ENCODE measurements at places on chromosomes 6 and 20.

DNA sequence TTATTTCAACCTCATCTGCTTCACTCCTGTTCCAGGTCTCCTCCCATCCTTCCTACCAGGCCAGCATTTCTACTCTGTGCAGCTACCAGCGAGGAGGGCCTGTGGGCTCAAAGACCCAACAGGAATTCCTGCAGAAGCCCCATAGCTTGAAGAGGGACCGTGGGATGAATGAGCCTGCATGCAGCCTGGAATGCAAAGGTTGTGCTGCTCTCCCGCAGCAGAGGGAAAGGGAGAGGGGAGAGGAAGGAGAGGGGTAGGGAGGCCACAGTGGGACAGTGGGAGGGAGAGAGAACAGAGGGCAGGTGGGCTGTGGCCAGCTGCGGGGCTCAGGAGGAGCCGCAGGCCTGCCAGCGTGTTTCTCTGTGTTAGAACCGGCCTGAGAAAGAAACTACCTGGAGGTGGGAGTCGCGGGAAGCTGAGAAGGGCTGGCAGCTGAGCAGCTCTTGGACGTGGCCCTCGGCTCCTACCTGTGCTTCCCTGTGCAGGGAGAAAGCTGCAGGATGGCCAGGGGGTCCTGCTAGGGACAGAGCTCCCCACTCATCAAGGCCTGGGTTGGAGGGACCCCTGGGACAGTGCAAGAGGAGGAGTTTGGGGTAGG lies 66.1 kb upstream of the MLN start:
- no peak for DNase-seq

DNA sequence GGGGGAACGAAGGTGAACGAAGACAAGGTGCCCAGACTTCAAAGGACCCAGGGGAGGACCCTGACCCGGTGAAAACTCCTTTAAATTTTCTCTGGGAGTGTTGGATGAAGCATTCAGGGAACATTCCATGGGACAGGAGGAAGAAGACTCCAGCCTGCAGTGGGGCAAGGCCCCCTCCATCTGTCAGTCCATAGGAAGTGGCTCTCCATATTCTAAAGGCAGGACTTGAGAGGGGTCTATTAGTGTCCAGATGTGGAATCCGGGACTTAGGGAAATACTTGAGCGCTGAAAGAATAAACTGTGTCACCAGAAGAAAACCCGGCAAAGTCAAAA lies 3.2 kb upstream of the BPIFA2 start:
- DNase-seq = no peak

GRCh38 chr20:9112541-9113515 lies 43.9 kb downstream of the PLCB4 start:
- DNase-seq = no peak

- DNase-seq = no peak
Measured at GRCh38 chr6:114897536-114897935, 554.7 kb upstream of the HS3ST5 start.

- DNase-seq = no peak
Measured at GRCh38 chr6:18102783-18103509, 19.5 kb downstream of the NHLRC1 start.

GRCh38 chr6:96657344-96657743 lies 94.4 kb downstream of the FHL5 start:
- no peak for DNase-seq

DNA sequence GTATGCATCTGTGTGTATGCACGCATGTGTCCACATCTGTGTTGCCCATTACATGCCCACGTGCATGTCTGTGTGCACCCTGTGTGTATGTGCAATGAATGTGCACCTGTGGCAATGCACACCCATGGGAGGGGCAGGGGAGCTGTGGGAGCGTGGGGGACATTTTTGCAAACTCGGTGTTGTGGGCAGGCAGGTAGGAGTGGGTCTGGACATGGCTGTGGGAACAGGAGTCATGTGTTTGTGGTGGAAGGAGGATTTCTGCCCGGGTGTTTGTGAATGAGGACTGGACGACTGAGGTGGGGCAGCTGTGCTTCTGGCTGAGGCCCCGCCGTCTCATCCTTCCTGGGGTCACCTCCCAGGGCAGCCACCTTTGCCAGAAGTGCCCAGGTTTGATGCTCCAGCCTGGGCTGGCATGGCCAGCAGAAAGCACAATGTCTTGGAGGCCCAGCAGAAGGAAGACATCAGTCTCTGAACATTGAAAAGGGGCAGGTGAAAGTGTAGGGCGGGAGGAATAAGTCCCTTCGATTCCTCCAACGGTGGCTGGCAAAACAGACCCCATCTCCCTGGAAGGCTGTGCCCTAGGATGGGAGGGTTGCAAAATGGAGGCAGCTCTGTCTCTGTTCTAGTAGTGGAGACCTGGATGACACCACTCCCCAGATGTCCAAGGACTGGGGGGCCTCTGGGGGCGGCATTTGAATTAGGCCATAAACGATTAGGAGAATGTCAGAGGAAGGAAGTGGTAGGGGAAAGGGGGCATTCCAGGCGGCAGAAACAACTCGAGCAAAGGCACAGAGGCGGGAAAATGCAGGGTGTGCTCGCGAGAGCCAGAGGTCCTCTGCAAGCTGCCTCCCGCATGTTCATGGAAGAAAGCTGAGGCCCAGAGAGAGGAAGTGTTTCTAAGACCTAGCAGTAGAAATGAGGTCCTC lies 19.1 kb upstream of the ARMC12 start:
- no peak for DNase-seq

DNA sequence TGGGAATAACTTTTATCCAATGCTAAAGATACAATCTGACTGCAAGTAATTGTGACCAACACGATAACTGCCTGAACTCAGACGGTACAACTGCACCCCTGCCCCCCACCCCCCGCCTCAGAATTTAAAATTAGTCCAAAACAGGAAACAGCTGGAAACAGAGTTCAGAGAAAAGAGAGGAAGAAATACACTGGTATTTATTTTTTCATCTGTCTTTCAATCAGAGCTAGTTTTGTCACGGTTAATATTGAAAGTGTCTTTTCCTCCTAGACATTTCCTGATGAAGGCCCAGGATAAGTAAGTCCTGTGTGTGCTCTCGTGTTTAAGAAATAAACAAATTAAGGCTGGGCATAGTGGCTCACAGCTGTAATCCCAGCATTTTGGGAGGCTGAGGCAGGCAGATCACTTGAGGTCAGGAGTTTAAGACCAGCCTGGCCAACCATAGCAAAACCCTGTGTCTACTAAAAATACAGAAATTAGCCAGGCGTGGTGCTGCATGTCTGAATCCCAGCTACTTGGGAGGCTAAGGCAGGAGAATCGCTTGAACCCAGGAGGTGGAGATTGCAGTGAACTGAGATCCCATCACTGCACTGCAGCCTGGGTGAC lies 21.5 kb downstream of the ACSS1 start:
- DNase-seq = no peak

- no peak for DNase-seq
Measured at GRCh38 chr20:53961527-53961926, 108.9 kb downstream of the BCAS1 start.

DNA sequence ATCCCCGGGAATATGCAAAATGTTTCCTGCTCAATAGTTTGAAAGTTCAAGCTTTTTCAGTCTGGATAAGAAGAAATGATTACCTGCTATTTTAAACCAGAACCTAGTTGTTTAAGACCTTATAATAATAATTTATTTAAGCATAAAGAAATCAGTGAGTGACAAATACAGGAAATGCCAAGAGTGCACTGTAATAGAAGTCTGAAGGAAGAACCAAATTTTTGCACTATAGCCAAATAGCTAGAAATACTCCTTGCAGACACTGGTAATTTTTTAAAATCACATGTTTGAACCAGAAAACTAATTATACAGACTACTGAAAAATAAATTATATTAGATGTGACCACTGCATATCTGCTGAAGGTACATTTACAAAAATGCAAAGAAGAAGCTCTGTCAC lies 93.2 kb downstream of the MMS22L start:
- no peak for DNase-seq

GRCh38 chr6:2254747-2255146 lies 9.3 kb upstream of the GMDS start:
- no peak for DNase-seq

DNA sequence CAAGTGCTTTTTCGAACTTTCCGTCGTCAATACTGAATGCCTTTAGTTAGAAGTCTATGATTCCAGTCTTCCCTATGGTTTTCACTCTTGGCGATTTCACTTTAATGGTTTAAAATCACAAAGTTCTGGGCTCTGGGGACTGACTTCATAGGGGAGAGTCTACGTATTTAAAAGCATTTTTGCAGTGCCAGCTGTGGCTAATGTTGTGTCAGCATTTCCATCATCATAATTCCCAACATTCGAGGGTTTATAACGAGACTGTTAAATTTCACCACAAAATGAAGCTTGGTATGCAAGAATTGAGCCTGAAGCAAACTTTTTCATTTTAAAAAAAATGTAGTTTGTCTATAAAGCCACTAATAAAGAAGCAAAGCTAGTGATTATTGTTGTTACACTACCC lies 242.7 kb downstream of the SOX4 start:
- no peak for DNase-seq

- no peak for DNase-seq
Measured at GRCh38 chr6:10403385-10404106, 11.3 kb downstream of the TFAP2A start.

GRCh38 chr20:1286267-1287024 lies 20.4 kb downstream of the SNPH start:
- DNase-seq = no peak

- DNase-seq = no peak
Measured at GRCh38 chr6:21208796-21209186, 384.8 kb upstream of the SOX4 start.
